ENCODE measurements at places on chromosomes 13 and 19.

- no peak for DNase-seq
Observed at GRCh38 chr19:42076380-42076944, 496 bp downstream of the ZNF574 start.

GRCh38 chr19:3350014-3350663 is 16.2 kb upstream of the NFIC start:
- no peak for DNase-seq

DNA sequence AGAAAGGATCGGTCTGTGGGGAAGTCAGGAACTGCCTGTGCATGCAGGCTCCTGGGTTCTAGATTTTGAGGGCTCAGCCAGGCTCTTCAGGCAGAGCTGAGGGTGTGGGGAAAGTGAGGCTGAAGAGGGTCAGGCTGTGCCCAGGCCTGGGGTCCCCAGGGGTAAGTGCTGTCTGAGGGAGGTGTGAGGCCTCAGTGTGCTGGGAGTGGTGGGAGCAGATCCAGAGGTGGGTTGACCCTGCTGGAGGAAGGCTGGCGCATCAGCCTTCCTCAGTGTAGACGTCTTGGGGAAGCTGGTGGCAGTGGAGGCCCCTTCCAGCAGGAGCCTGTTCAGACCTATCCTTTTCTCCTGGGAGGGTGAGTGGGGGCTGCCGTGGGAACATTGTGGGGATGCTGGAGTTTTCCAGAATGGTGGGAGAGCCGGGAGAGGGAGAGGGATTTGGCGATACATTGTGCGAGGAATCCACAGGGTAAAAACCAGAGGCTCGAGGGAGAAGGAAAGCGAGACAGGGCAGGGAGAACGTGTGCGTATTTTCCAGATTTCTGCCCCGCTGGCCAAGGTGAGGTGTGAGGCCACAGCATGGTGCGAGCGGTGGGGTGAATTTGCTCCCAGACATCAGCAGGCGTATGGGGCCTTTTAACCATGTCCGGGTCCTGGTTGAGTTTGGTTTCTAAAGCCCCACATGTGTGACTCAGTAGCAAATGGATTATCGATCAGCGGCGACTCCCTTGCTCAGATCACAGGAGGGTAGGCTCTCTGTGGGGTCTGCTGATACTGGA is 237.7 kb downstream of the TEX29 start:
- no peak for DNase-seq

GRCh38 chr13:73103238-73103637 is 44.4 kb downstream of the KLF5 start:
- no peak for DNase-seq

- DNase-seq = no peak
Observed at GRCh38 chr19:13963603-13964105, 11.3 kb downstream of the DCAF15 start.

DNA sequence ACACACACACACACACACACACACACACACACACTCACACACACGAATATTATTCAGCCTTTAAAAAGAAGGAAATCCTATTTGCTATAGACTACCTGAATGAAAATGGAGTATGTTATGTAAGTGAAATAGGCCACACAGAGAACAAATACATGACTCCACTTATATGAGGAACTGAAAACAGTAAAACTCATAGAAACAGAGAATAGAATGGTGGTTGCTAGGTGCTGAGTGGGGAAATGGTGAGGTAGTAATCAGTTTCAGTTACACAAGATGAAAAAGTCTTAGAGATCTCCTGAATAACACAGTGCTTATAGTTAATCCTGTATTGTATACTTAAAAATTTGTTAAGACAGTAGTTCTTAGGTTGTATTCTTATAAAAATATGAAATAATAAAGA is 8.2 kb downstream of the ZNF677 start:
- DNase-seq = no peak

GRCh38 chr19:10270616-10271394 is at the start of gene ICAM1:
ICAM1 (plus strand) TSS chr19:10271120; CDS start chr19:10271160, 40 bp downstream.
- DNase-seq = peak; percentile 57

DNA sequence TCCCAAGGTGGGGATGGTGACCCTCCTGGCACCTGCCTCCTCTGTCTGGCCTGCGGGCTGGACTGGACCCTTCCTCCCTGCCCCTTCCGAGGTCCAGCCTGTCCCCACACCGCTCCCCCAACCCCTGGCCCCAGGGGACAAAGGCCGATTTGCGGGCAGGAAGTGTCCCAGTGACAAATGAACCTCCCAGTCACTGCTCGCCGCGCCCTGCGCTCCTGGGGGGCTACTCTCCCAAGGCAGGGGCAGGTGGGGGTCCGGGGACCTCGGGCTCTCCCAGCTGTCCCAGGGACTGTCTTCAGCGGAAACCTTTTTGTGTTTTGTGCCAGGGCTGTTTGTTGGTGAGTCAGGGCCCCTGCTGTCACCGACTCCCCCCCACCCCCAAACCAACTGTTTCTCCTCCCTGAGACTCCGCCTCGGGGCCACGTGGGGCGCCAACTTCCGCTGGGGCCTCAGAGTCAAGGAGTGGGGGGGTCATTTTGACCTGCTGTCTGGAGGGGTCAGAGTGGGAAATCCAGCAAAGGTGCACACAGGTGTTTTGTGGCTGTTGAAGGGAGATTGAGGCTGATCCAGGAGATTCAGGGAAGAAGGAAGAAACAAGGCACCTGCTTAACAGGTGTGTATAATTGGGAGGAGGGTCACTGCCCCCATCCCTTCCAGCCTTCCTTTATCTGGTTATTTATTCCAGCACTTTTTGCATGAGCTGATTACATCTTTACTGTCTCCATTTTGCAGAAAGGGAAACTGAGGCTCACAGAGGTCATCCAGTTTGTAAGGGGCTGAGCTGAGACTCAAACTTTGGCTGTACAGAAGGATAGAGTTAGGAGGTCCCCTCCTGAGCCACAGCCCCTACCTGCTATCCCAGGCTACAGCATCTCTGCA is 831 bp downstream of the PGPEP1 start:
- peak; percentile 43 for DNase-seq

- no peak for DNase-seq
Observed at GRCh38 chr19:17541184-17541759, 14.2 kb upstream of the COLGALT1 start.

- no peak for DNase-seq
Observed at GRCh38 chr19:45448425-45448756, 19.4 kb upstream of the FOSB start.

DNA sequence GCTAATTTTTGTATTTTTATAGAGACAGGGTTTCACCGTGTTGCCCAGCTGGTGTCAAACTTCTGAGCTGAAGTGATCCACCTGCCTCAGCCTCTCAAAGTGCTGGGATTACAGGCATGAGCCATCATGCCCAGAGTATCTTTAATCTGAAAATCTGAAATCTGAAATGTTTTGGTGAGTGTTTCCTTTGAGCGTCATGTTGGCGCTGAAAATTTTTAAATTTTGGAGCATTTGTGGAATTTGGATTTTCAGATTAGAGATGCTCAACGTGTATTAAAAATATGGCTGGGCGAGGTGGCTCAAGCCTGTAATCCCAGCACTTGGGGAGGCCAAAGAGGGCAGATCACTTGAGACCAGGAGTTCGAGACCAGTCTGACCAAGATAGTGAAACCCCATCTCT is 5.1 kb upstream of the CPAMD8 start:
- DNase-seq = no peak

DNA sequence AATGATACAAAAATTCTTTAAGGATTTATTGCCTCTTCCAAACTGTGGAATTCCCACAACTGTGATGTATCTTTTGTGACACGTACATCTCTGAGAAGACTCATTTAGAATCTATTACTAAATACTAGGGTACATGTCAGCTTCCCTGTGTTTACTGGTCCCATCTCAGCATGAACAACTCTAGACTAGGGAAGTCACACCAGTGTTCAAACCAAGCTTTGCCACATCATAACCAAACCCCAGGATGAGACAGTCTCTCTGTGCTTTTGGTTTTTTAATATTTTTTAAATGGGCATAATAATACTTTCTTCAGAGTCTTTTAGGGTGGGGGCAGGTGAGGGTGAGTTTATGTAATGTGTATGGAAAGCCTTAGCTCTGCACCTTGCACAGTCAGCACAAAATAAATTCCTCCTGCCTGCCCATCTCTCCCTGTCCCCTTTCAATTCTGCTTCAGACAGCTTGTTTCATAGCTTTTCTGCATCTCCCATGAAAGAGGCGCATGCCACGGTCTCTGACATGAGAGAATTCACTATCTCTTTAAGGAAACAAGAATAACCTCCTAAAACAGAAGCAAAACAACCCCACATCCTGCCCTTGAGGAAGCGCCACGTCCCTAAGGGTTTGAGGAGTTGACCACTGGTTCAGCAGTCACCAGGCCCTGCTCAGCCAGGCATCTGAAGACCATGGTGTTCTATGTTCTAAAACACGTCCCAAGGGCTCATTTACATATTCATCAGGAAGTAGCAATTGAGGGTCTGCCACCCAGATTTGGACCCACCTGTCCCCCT is 174.5 kb downstream of the USP12 start:
- DNase-seq = no peak

- DNase-seq = no peak
Observed at GRCh38 chr19:16001481-16002312, 52.9 kb downstream of the OR10H4 start.

DNA sequence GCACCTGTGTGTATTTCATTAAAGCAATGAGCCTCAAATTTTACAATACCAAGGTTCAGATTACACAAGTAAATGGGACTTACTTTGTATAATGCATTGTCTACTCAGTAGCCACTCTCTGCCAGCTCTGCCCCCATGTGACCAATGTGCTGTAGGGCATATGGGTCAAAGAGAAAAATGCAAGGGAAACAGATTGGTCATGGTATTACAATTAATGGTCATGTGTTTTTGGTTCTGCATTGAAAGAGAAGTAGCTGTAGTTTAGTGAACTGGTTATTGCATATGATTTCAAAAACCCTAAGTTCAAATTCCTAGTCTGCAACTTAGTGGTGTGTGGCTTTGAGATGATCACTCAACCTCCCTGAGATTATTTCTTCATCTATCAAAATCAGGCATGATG is 545.4 kb downstream of the SUCLA2 start:
- DNase-seq = no peak

- DNase-seq = no peak
Observed at GRCh38 chr19:49895566-49896297, 955 bp downstream of the IL4I1 start.

- DNase-seq = no peak
Observed at GRCh38 chr13:80685942-80686341, 345.0 kb upstream of the SPRY2 start.

DNA sequence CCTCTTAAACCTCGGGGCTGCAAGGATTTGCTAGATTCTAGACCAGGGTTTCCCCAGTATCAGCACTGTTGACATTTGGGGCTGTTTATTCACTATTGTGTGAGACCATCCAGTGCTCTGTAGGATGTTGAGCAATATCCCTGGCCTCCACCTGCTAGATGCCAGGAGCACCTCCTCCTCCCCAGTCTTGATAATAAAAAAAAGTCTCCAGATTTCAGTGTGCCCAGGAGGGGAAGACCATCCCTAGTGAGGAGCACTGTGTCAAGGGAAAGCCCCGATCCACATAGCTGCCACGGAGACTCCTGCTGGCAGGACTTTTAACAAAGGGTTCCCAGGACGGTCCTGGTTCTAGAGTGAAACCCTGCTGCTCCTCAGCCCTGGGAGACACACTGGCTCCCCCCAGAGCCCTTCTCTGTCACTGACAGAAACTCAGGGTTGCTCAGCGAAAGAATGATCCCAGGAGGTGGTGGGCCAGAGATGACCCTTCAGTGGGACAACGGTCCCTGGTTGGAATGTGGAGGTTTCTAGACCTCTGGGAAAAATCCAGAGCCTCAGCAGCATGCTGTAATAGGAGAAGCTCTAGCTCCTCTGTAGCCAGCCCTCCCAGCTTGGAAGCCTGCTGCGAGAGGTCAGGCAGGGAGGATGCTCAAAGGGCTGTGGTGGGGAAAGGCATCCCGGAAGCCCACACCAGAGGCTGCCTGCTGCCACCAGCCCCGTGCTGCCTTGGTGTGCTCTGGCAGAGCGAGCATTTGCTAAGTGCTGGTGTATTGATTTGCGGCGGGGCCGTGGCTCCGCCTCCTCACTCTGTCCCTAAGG is 20.3 kb downstream of the LYL1 start:
- DNase-seq = no peak

DNA sequence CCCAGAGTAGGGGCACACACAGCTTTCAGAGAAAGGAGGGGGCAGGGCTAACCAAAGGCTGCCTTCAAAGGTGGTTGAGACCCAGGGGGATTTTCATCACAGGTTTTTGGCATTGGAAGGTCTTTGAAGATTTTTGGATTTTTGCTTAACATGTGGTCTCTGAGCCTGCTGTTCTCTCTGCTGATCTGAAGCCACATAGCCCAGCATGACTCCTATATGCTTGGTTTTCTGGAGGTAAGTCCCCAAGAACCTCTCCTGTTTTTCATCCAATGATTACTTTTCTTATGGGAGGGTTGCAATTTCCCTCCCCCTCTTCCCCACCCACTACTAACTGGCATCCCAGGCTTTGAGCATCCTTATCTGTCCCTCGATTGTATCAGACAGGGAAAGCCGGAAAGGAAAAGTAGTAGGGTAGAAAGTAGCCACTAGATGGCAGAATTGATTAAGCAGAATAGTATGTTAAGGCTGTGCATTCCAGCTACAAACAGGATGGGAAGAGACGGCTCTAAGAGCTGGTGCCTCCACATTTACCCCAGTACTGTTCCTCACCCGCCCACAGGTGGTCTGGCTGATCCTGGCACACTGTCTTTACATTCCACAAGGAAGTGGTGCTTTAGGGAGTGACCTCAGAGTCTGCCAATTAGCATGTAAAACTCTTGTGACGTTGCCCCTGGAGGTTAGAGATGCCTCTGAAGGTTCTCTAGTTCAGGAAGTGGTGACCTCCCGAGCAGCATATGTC is 218.9 kb upstream of the EDNRB start:
- DNase-seq = no peak

GRCh38 chr13:108943842-108944241 is 314.4 kb downstream of the MYO16 start:
- no peak for DNase-seq

DNA sequence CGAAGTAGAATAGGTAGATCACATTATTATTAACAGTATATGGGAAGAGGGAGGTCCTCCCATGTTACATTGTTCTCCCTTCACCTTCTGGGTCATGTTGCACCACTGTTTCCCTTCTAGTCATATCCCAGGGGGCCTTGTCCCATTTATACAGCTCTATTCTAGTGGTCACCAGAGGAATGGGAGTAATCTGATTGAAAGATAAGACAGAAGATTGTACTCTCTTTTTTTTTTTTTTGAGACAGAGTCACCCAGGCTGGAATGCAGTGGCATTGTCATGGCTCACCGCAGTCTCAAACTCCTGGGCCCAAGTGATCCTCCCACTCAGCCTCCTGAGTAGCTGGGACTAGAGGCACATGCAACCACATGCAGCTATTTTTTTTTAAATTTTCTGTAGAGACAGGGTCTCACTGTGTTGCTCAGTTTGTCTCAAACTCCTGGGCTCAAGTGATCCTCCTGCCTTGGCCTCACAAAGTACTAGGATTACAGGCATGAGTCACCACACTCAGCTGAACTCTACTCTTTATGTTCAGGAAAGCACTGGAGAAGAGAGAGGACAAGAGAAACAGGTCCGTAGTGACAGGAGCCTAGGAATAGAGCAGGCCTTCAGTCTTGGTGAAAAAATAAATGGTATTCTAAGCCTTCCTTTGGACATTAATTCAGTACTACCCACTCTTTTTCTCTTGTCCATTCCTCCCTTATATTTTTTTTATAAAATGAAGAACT is 4.3 kb upstream of the ZNF529 start:
- no peak for DNase-seq

Measured in stimulated activated CD8-positive, alpha-beta memory T cell treated with anti-CD3 and anti-CD28 coated beads, Interleukin-2, amount 100 ng/mL, for 1 hour (primary cell).